ENCODE measurements at places on chromosomes 7 and 10. TPM values are rescaled to one million over a fixed set of nuclear protein-coding genes. Genes with fewer than 3 reads are reported as not detected.

Gene FKBP6
- not detected for total RNA-seq

DNA sequence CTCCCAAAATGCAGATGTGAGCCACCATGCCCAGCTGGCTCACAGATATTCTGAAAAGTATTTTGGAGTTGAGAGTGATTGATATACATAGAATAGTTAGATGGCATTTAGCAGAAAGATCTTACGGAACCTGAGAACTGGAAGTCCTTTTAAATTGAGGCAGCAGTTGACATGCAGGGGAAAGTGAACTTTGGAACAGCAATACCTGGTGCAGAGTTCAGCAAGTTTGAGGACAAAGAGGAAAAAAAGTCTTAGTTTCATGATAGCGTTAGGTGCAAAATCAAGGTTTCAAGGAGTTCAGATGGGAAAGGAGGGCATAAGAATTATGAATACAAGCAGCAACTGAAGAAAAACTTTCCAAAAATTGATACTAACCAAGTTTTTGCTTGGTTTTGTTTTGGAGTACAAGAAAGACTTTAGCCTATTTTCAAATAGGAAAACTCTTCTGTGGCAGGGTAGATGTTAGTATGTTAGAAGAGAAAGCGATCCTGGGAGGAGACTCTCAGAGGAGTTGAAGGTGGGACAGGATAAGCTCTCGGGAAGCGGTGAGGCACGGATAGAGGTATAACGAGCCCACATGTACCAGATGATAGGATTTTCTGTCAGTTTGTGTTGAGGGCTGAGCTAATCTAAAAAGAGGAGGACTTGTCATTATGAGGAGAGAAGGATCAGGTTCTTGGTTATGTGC lies 28.0 kb upstream of the STMP1 start:
- no peak for ATAC-seq

DNA sequence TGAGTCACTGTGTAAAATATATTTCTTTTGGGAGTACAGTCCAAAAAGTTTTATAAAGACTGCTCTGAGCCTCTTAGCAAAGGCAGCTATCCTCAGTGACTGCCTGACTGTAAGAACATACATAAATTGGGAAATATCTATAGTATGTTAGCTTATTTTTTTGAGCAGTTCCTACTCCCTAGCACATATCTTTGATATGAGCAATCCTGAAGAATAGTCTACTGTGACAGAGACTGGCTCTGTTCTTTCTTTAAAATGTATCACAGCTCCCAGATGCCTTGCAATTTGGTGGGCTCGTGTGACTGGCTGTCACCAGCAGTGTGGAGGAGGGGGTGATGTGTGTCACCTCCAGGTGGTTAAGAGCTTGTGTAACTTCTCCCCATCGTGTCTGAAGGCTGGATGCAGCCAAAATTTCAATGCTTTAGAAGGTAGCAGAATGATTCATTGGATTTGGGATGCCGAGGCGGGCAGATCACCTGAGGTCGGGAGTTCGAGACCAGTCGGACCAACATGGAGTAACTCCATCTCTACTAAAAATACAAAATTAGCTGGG lies 47.9 kb downstream of the MTERF1 start:
- no peak for ATAC-seq

DNA sequence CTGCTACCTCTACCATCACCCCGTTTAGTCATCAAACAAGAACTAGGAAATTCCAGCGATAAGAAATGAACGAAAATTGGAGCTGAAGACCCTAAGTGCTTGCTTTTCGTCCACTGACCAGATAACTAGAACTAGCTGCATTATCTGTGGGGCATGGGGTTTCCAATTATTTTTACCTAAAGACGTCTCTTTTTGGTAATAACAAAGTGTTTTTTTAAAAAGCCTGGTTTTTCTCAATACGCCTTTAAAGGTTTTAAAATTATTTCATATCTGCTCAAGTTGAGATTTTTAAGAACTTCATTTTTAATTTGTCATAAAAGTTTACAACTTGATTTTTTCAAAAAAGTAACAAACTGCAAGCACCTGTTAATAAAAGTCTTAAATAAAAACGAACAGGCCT lies 104.2 kb downstream of the GALNT11 start:
- no peak for ATAC-seq

Gene CHRM2
- total RNA-seq, result not detected

DNA sequence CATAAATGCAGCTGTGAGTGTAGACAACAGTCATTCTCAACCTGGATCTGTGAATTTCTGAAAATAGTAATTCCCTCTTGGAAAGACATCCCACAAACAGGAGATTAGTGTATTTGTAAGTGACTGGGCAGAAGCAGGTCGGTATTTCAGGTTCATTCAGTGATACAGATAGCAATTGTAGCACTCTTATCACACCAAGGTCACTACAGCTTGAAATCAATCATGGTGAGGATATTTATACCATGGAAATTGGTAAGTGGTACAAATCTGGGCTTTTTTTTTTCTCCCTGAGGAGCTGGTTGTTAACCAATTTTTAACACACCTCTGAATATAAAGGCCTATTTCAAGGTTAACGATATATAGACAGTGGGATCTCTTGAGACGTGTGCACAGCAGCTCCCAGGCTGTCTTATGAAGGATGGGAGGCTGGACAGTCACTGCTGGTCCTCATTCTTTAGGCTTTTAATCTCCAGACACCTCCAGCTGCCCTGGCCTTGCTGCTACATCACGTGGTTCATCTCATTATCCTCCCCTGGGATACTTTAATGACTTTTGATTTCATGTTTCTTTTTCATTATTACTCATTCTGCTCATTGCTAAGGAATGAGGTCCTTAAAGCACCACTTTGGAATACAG lies 87.1 kb downstream of the ITGA8 start:
- ATAC-seq, result no peak

- ATAC-seq, result no peak
Measured at GRCh38 chr10:112244197-112244596, 39.0 kb upstream of the TECTB start.

Gene PKD2L1
- not detected for total RNA-seq

DNA sequence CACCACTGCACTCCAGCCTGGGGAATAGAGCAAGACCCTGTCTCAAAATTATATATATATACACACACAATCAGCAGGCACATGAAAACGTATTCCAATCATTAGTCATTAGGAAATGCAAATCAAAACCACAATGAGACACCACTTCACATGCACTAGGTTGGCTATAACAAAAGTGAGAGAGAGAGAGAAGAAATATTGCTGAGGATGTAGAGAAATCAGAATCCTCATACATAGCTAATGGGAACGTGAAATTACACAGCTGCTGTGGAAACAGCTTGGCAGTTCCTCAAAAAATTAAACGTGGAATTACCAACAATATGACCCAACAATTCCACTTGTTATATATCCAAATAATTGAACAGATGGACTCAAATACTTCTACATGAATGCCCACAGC lies 43.3 kb upstream of the CNNM1 start:
- ATAC-seq, result no peak

DNA sequence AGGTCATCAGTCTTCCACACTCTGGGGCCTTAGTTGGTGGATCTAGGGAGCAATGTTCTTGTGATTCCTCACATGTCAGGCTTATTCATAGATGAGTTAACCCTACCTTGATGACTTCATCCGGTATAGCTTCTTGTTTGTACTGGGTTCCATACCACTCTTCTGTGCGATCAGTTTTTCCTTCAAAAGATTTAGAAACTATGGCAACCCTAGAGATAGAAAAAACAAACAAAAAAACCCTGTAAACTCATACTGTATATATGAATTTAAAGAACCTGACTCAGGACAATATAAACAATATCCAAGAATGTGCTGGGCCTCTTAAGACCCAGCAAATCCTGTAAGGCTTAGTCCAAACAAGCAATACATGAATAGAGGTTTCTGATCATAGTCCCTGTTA lies 83.5 kb downstream of the IDE start:
- peak; percentile 30 for ATAC-seq

- no peak for ATAC-seq
Measured at GRCh38 chr7:142807855-142808460, 37.2 kb downstream of the PRSS2 start.

DNA sequence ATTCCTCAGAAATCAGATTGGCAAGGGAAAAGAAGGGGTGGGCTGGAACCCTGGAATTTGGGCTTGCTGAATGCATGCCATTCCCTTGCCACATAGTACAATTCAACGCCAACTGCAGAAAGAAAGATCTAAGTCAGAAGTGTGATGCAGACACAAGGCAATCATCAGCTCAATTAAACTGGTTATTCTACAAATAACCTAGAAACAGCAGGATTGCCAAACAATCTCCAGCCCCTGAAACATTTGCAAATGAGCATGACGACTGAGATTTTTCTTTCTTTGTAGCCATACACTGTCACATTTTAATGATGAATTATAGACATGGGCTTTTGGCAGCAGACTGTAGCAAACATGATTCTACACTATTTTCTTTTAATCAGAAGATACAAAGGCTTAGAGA lies 16.5 kb upstream of the CREB5 start:
- ATAC-seq, result peak; percentile 13

Gene EPDR1
- 0.64 TPM for total RNA-seq

DNA sequence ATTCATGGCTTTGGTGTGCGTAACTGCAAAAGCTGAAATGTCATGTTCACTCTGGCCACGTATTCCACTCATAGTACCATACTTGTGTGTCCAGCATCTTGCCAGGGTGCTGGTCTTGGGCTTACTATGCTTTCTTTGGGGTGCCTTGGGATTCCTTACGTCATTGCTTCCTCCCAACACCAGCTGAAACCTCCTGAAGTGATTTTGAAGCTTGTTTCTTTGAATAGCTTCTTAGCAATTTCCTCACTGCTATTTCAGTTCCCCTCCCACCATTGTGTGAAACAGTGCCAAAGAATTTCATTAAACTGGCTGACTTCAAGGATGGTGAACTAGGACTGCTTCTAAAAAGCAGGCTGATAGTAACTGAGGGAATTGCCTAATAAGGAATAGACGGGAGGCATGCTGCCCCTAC lies 36.9 kb downstream of the ENTPD1 start:
- no peak for ATAC-seq

GRCh38 chr7:22577470-22578001 lies 77.5 kb upstream of the STEAP1B start:
- ATAC-seq, result peak; percentile 53

Data from esophagus mucosa (tissue), 1 donor.